LHCN-M2 (cell line): ENCODE measurements at places on chromosomes 13 and 19. TPM values are rescaled to one million over a fixed set of nuclear protein-coding genes. Genes with fewer than 3 reads are reported as not detected.

DNA sequence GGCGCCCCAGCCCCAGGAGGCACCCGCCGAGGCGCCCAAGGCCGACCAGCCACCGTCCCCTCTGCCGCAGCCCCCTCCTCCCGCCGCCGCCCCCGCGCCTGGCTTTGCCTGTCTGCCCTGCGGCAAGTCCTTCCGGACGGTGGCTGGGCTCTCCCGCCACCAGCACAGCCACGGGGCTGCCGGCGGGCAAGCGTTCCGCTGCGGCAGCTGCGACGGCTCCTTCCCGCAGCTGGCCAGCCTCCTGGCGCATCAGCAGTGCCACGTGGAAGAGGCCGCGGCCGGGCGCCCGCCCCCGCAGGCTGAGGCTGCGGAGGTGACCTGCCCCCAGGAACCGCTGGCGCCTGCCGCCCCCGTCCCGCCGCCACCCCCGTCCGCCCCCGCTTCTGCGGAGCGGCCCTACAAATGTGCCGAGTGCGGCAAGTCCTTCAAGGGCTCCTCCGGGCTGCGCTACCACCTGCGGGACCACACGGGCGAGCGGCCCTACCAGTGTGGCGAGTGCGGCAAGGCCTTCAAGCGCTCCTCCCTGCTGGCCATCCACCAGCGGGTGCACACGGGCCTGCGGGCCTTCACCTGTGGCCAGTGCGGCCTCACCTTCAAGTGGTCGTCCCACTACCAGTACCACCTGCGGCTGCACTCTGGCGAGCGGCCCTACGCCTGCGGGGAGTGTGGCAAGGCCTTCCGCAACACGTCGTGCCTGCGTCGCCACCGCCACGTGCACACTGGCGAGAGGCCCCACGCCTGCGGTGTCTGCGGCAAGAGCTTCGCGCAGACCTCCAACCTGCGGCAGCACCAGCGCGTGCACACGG, 2.6 kb upstream of the NAT14 start:
- DNase-seq = no peak

DNA sequence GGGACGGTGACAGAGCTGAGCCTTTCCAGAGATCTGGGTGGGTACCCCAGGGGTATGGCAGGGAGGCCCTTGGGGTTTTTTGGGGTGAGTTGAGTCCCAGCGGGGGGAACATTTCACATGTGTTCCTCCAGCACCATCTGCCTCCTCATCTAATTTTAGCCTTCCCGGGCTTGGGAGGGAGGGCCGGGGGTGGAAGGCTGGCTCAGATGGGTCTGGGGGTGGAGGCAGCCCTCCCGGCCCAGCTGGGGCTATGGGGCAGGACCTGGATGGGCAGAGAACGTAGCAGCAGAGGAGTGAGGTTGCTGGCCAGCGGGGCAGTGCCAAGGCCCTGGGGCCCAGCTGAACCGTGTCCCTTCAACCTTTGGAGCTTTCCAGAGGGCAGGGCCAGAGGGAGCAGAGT, 23.5 kb downstream of the ADGRL1 start:
- DNase-seq = no peak

- DNase-seq = no peak
Observed at GRCh38 chr19:15976836-15977689, 28.3 kb downstream of the OR10H4 start.

DNA sequence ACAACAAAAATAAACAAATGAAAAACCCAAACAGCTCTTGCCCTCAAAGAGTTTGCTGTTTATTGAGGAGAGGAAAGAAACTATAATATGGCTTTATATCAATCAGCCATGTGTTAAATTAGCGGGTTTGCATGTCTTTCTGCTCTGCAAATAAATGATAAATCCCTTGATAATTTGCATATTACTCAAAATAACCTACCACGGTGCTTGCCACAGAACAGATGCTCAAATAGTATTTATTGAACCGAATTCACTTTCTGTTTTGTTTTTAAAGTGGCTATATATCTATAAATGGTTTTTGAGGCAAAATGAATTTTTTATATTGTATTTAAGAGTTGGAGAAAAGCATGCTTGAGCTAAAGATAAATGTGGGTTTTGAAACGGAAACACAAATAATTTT, 428.1 kb downstream of the ITGBL1 start:
- no peak for DNase-seq

DNA sequence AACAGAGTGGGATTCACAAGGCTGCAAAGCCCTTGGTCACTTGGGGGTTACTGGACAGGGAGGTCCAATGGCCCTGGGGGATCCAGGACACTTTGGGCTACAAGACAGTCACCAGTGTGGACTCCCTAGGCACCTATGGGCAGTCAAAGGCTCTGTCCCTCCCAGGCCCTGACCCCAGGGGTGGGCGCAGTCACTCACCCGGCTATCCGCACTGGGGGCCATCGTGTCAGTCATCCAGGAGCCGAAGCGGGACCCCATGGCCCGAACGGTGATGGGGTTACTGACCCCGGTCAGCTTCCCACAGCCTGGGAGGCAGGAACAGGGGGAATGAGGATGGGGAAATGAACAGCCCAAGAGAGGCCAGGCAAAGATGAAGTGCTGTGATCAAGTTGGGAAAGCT, 21.5 kb downstream of the PIN1 start:
- no peak for DNase-seq

DNA sequence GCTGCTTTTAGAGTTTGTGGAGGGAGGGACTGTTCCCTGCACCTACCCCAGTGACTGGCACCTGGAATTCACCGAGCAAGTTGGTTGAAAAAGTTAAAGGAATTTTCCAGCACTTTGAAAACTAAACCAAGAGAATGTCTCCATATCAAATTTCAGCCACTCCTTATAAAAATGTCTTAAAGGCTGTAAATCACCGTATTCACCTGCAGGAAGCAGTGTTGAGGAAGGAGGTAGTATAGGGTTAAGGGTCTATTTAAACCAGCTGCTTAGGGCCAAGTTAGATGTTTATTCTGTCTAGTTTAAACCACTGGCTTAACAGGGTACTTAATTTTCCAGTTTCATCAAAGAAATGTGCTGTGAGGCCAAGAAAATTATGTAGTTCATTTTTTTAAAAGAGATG, 3.8 kb upstream of the RAB20 start:
- no peak for DNase-seq

- no peak for DNase-seq
Observed at GRCh38 chr13:57925250-57925649, 293.7 kb downstream of the PCDH17 start.

The TMEM86B gene
- 0.98 and 1.5 TPM in 2 replicates for total RNA-seq

DNA sequence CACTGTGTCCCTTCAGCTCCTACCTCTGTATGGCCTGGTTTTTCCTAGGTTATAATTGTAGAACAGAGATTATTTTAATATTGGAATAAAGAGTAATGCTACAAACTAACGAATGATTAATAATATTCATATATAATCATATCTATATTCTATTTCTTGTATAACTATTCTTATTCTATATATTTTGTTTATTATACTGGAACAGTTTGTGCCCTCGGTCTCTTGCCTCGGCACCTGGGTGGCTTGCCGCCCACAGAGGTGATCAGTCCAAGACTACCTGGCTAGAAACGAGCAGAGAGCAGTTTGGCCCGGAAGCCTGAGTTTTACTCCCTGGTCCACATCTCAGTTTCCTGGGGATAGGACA, 3.9 kb upstream of the SLC27A1 start:
- DNase-seq = no peak

The IFI30 gene
- 3.3 and 13.0 TPM in 2 replicates for total RNA-seq

The ZNF575 gene
- total RNA-seq = 1.5 TPM in 1 of 2 replicates, not detected in the other

DNA sequence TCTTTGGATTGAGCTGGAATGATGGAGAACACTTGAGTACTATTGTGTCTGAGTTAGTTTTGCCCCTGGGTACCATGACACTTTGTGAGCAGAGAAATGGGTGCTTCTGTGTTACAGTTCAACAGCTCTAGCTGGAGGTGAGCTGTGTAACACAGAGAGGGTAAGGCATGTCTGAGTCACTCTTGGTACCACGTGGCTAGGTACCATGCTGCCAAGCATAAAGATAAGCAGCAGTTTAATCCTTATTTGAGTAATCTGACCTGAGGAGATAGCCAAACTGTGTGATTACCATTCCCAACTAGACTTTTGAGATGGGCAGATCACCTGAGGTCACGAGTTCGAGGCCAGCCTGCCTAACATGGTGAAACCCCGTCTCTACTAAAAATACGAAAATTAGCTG, 122.0 kb downstream of the OLFM4 start:
- no peak for DNase-seq

DNA sequence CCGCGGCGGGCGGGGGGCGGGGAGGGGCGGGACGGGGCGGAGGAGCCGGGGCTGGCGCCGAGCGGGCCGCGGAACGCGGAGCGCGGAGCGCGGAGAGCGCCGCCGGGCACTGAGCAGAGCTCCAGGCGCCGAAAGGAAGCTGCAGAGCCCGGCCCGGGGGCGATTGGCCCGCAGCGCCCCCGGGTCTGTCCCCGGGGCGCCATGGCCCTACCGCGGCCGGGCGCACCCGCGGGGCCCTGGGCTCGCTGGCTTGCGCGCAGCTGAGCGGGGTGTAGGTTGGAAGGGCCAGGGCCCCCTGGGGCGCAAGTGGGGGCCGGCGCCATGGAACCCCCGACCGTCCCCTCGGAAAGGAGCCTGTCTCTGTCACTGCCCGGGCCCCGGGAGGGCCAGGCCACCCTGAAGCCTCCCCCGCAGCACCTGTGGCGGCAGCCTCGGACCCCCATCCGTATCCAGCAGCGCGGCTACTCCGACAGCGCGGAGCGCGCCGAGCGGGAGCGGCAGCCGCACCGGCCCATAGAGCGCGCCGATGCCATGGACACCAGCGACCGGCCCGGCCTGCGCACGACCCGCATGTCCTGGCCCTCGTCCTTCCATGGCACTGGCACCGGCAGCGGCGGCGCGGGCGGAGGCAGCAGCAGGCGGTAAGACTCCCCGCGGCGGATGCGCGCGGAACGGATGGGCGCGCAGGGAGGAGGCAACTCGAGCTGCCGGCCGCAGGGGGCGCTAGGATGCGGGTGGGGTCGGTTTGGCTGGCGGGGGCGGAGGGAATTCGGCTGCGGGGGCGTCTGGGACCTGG, at the start of gene PDE4A:
PDE4A (plus strand) TSS at position 95 of the 796 bp plus-strand sequence; CDS start at position 322, 227 bp downstream.
- no peak for DNase-seq

- no peak for DNase-seq
Observed at GRCh38 chr13:73283636-73284035, 224.8 kb downstream of the KLF5 start.

- DNase-seq = no peak
Observed at GRCh38 chr13:108306860-108307259, 37.3 kb downstream of the TNFSF13B start.

The MYH14 gene
- not detected in 2 replicates for total RNA-seq

The PPP1R37 gene
- 43.9 and 46.2 TPM in 2 replicates for total RNA-seq

The NAXD gene
- total RNA-seq = 23.5 and 25.9 TPM in 2 replicates

GRCh38 chr19:47720669-47721422, 7.6 kb downstream of the EHD2 start:
- DNase-seq = no peak

DNA sequence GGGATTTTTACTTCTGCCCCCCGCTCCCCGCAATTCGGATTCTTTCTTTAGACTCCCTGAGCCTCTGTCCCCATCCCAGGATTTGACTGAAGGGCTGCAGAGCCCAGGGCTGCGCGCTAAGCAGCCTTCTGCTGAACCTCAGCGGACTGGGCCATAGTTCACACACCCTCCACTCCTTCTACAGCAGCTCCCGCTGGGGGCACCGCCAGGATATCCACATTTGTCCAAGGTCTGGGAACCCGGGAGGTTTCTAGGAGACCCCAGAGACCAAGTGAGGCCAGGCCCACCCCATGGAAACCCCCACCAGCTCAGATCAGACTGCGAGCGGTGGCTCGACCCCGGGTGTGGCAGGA, 463.3 kb downstream of the ITGBL1 start:
- DNase-seq = no peak

The IER2 gene
- total RNA-seq = 13.6 and 14.7 TPM in 2 replicates

The ZIM2 gene
- total RNA-seq = not detected in 2 replicates

GRCh38 chr19:40682431-40682964, 8.0 kb downstream of the NUMBL start:
- no peak for DNase-seq

- DNase-seq = peak; percentile 48
Observed at GRCh38 chr13:30639671-30640070, 22.0 kb downstream of the USPL1 start.

- DNase-seq = no peak
Observed at GRCh38 chr19:1206864-1207450, 1.4 kb downstream of the STK11 start.

DNA sequence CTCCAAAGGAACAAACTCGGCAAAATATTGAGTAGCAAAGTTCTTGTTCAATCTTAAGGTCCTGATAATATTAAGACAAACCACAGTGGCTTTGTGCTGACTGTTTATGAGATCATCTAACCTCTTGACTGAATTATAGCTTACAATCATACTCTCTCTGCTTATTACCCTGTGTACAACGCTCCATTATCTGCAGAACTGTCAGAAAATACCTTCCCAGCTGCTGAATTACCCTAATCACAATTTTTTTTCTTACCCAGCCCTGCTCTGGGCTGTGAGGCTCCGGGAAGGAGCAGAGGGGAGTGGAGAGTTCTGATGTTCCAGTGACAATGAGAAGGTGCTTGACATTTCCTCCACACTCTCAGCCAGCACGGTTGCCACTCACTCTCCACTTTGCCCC, 64.8 kb downstream of the DCT start:
- no peak for DNase-seq

DNA sequence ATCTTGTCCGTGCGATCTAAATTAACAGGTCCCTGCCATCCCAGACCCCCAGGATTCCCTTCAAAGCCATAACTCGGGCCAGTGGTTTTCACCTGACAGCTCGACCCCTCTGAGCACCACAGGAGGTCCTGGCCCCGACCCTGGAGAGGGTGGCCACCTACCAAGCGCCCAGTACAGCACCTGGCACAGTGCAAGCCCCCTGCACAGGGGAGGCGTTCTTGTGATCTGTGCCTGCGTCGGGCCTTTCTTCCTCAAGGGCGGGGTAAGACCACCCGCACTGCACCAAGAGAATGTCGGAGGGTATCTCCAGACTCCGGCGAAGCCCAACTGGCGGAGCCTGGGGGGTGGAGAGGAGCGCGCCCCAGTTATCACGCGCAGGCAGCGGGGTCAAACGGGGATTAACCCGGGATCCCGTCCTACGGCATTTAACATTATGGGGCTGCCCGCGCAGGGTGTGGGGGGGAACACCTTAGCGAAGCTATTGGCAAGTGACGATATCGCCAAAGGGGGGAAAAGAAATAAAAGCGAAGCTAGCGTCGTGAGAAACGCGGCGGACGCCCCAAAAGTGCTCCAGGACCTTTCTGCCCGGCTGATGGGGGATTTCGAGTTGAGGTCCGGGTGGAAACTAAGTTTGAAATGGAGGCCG, 1.3 kb upstream of the HNRNPL start:
- DNase-seq = no peak

DNA sequence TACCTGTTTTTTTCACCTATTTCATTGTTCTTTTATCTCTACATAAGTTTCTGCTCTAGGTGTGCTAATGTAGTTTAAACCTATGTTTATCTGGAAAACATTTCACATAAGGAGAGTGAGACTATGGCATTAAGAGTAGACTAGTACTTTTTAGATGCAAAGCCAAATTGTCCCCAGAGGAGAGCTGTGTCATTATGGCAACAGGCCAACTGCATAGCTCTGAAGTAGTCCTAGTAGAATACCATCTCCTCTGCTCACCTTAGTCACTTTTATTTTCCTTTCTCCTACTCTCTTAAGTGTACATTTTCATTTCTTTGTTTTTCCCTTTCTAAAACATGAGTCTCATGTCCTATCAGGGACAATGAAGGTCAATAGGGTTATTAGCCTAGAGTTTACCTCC, 123.1 kb downstream of the ITGBL1 start:
- peak; percentile 39 for DNase-seq

- no peak for DNase-seq
Observed at GRCh38 chr19:19711934-19712828, 20.7 kb downstream of the ZNF14 start.
